ENCODE measurements at places on chromosomes 16 and 17. TPM values are rescaled to one million over a fixed set of nuclear protein-coding genes. Genes with fewer than 3 reads are reported as not detected.

GRCh38 chr16:35239561-35239960 lies 1780.1 kb downstream of the TP53TG3F start:
- no peak for DNase-seq

RAB37 gene
- 0.13 TPM for total RNA-seq

- no peak for DNase-seq
Observed at GRCh38 chr17:75550139-75550465, 24.6 kb downstream of the LLGL2 start.

GSG1L2 gene
- not detected for total RNA-seq

DNA sequence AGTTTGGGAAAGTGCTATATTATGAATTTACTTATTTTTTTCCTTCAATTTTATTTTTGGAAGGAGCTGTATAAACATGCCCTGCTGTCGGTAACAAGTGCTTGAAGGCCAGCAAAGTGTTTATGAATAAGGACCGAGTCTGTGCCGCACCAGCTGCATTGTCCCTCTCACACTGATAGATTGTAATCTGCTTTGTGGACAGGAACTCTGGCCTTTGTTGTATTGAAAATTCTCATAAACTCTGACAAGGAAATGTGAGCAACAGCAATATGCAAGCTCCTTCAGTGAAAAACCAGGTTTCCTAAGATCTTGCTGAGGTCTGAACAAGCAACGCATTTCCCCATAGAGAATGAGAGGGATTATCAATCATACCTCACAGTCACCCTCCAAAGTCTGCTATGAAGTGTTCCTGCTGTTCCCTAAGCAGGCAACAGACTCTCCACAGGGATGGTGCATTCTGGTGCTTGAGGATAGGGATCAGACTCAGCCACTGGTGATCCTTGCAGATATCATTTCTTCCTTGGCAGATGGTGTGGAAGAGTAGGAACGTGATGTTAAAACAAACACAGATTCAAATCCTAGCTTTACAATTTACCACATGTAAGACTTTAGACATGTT lies 109.6 kb downstream of the KCNJ2 start:
- DNase-seq = no peak

CYB5B gene
- total RNA-seq = 92.6 TPM

DNA sequence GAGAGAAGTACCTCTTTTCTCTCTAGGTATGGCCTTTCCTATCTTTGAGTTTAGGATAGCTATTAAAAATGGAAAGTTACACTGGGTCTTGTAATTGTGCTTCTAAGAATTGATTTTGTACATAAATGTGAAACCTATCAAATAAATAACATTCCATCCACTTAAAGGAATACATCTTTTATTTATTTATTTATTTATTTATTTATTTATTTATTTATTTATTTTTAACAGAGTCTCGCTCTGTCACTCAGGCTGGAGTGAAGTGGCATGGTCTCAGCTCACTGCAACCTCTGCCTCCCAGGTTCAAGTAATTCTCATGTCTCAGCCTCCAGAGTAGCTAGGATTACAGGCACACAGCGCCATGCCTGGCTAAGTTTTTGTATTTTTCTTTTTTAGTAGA lies 1114.0 kb upstream of the EEF2KMT start:
- no peak for DNase-seq

Measured in dermis microvascular lymphatic vessel endothelial cell (primary cell).